ENCODE measurements at places on chromosomes 6 and 20. TPM values are rescaled to one million over a fixed set of nuclear protein-coding genes. Genes with fewer than 3 reads are reported as not detected.

Gene ZNF512B
- 22.0 TPM for total RNA-seq

Gene PLA2G7
- total RNA-seq: not detected

Gene GPR6
- total RNA-seq: not detected

Gene ANKRD66
- total RNA-seq: not detected

Gene TNF
- total RNA-seq: 34.2 TPM

Gene AKAP7
- total RNA-seq: 12.2 TPM

Gene GHRH
- not detected for total RNA-seq

Gene MAK
- total RNA-seq: 0.73 TPM

Gene PRRT1
- total RNA-seq: 3.2 TPM

Gene HLA-B
- total RNA-seq: 6,758 TPM

Gene POPDC3
- not detected for total RNA-seq

Gene IYD
- total RNA-seq: not detected

Gene CGA
- total RNA-seq: not detected

Gene SOX18
- total RNA-seq: not detected

Gene CENPW
- total RNA-seq: 1.1 TPM

Gene EPPIN
- not detected for total RNA-seq

Gene PGC
- not detected for total RNA-seq

Measured in CD4-positive, alpha-beta T cell (primary cell).